Gastroesophageal sphincter (tissue), 4 donors: ENCODE measurements at places on chromosomes 4 and X.

- H3K4me3 ChIP-seq = no peak overlapping the region
- no peak for ATAC-seq
- H3K27me3 ChIP-seq = no peaks in the 10 kb centered on the region
- no peak overlapping the region for H3K27ac ChIP-seq
- H3K36me3 ChIP-seq = no peaks in the 10 kb centered on the region
Measured at GRCh38 chr4:13476915-13477314, 7.2 kb downstream of the RAB28 start.

- ATAC-seq = no peak
- H3K27ac ChIP-seq = no peak overlapping the region
- no peaks in the 10 kb centered on the region for H3K4me1 ChIP-seq
Measured at GRCh38 chrX:22616867-22617266, 344.2 kb downstream of the CBLL2 start.

- no peak for ATAC-seq
- H3K4me1 ChIP-seq = no peaks in the 10 kb centered on the region
- H3K4me3 ChIP-seq = no peak overlapping the region
- H3K27ac ChIP-seq = no peak overlapping the region
Measured at GRCh38 chrX:20729416-20729815, 462.7 kb upstream of the RPS6KA3 start.

- peaks cover 3% of the 10 kb centered on the region for H3K27me3 ChIP-seq
- ATAC-seq = no peak
- no peaks in the 10 kb centered on the region for H3K36me3 ChIP-seq
- H3K4me1 ChIP-seq = no peaks in the 10 kb centered on the region
- H3K4me3 ChIP-seq = no peak overlapping the region
- no peak overlapping the region for H3K27ac ChIP-seq
Measured at GRCh38 chr4:10590896-10591295, 93.7 kb downstream of the CLNK start.

GRCh38 chr4:30930276-30930675, 210.1 kb downstream of the PCDH7 start:
- no peak overlapping the region for H3K4me3 ChIP-seq
- no peaks in the 10 kb centered on the region for H3K36me3 ChIP-seq
- ATAC-seq = no peak
- no peaks in the 10 kb centered on the region for H3K4me1 ChIP-seq
- H3K27ac ChIP-seq = no peak overlapping the region

DNA sequence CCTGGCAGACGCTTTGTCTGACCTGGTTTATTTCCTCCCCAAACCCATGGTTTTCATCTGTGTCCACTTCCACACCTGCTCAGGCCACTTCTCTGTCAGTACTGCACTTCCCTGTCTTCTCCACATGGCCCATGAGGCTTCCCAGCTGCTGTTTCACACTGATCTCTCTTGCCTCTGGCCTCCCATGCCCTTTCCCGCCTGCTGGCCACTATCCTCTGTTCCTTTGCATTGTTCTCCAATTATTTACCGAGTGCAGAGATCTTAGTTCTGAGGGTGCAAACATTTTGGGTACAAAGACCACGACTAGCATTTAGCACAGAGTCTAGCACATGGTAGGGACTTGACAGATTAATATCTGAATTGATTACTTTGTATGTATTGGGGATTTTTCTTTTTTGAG, 174.8 kb upstream of the NPY2R start:
- no peak overlapping the region for H3K4me3 ChIP-seq
- no peaks in the 10 kb centered on the region for H3K36me3 ChIP-seq
- H3K27me3 ChIP-seq = no peaks in the 10 kb centered on the region
- H3K27ac ChIP-seq = no peak overlapping the region
- ATAC-seq = no peak

DNA sequence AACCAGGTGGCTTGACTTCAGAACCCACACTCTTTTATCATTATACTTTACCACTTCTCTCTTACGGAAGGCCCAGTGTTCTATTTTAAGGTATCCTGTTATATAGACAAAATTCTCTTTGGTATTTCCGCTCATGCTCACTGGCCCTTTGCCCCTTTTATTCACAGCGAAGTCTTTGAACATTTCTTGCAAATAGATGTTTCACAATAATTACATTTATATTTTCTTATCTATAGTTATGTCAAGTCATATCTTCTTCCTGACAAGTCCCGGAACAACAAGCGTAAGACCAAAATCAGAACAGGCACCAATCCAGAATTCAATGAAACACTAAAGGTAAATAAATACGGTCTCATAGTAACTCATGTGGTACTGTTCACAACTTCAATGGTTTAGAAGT, 102.0 kb downstream of the SYTL5 start:
- no peak overlapping the region for H3K27ac ChIP-seq
- ATAC-seq = no peak
- no peaks in the 10 kb centered on the region for H3K36me3 ChIP-seq
- no peaks in the 10 kb centered on the region for H3K4me1 ChIP-seq
- H3K27me3 ChIP-seq = no peaks in the 10 kb centered on the region

GRCh38 chrX:17635231-17635630, 102.1 kb upstream of the SCML1 start:
- no peak overlapping the region for H3K4me3 ChIP-seq
- H3K36me3 ChIP-seq = no peaks in the 10 kb centered on the region
- ATAC-seq = no peak
- no peak overlapping the region for H3K27ac ChIP-seq
- H3K27me3 ChIP-seq = no peaks in the 10 kb centered on the region

GRCh38 chr4:154631828-154632227, 19.4 kb upstream of the FGG start:
- no peaks in the 10 kb centered on the region for H3K36me3 ChIP-seq
- ATAC-seq = no peak
- no peaks in the 10 kb centered on the region for H3K4me1 ChIP-seq
- peaks cover 41% of the 10 kb centered on the region for H3K27me3 ChIP-seq

GRCh38 chr4:115711575-115711974, 598.2 kb upstream of the NDST4 start:
- ATAC-seq = no peak
- H3K4me3 ChIP-seq = no peak overlapping the region
- no peaks in the 10 kb centered on the region for H3K36me3 ChIP-seq
- H3K4me1 ChIP-seq = no peaks in the 10 kb centered on the region
- H3K27me3 ChIP-seq = no peaks in the 10 kb centered on the region
- H3K27ac ChIP-seq = no peak overlapping the region

- H3K4me1 ChIP-seq = no peaks in the 10 kb centered on the region
- H3K27me3 ChIP-seq = no peaks in the 10 kb centered on the region
- no peak for ATAC-seq
- no peak overlapping the region for H3K4me3 ChIP-seq
- no peaks in the 10 kb centered on the region for H3K36me3 ChIP-seq
Measured at GRCh38 chr4:99209671-99210070, 9.4 kb downstream of the ADH6 start.

DNA sequence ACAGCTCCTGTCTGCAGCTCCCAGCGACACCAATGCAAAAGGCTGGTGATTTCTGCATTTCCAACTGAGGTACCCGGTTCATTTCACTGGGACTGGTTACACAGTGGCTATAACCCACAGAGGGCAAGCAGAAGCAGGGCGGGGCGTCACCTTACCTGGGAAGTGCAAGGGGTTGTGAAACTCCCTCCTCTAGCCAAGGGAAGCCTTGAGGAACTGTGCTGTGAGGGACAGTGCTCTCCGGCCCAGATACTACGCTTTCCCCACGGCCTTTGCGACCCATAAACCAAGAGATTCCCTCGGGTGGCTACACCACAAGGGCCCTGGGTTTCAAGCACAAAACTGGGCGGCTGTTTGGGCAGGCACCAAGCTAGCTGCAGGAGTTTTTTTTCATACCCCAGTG, 218.9 kb downstream of the PPP3CA start:
- no peaks in the 10 kb centered on the region for H3K27me3 ChIP-seq
- no peak overlapping the region for H3K4me3 ChIP-seq
- no peak for ATAC-seq
- H3K36me3 ChIP-seq = no peaks in the 10 kb centered on the region

- no peaks in the 10 kb centered on the region for H3K36me3 ChIP-seq
- ATAC-seq = no peak
- no peak overlapping the region for H3K4me3 ChIP-seq
- no peaks in the 10 kb centered on the region for H3K27me3 ChIP-seq
- peaks cover 8% of the 10 kb centered on the region for H3K4me1 ChIP-seq
Measured at GRCh38 chr4:19259920-19260319, 991.8 kb upstream of the SLIT2 start.

- no peak overlapping the region for H3K27ac ChIP-seq
- H3K4me3 ChIP-seq = no peak overlapping the region
- no peak for ATAC-seq
Measured at GRCh38 chr4:67871867-67872266, 11.9 kb downstream of the TMPRSS11D start.

DNA sequence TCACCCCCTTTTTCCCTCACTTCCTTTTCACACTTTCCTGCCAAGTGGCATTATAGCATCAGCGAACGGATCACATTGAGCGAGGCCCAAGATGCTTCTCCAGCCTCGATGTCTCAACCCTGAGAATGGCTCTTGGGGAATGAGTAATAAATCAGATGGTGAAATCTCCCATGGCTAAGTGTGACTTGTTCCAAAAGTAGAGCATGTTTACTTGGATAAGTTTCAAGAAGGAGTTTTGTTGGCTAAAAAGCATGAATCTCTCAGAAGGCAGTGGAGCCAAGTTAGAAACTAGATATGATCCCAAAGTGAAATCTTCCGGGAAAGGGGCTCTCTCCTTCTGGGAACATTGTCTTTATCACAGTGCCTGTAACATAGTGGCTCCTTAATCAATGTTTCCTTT, 316.3 kb downstream of the CAMK2D start:
- peaks cover 11% of the 10 kb centered on the region for H3K4me1 ChIP-seq
- no peak overlapping the region for H3K4me3 ChIP-seq
- H3K36me3 ChIP-seq = no peaks in the 10 kb centered on the region
- no peaks in the 10 kb centered on the region for H3K27me3 ChIP-seq
- H3K27ac ChIP-seq = peak overlapping the region; percentile 75

DNA sequence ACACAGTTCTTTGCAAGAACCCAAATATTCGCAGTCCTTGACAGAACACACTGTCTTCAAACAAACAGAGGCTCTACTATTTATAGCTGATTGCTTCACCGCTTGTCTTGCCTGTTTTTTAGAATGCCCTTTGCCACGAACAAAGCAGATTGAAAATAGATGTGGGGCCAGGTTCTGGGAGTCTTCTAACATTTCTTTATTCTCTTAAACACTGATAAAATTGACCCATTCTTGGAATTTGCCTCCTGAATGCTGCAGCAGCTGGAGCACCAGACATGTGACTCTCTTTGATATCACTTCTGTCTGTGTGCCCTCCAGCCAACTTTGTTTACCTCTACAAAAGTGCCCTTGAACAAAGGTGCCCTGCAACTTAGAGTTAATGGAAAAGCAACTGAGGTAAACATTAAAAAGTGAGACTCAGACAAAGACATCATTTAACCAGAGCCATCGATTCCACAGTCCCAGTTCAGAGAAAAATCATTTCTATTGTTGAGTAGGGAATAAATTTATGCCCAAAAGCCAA, 64.2 kb upstream of the SPP1 start:
- peaks cover 5% of the 10 kb centered on the region for H3K4me1 ChIP-seq
- peak; percentile 39 for ATAC-seq
- H3K27ac ChIP-seq = peak overlapping the region; percentile 33
- H3K27me3 ChIP-seq = no peaks in the 10 kb centered on the region

DNA sequence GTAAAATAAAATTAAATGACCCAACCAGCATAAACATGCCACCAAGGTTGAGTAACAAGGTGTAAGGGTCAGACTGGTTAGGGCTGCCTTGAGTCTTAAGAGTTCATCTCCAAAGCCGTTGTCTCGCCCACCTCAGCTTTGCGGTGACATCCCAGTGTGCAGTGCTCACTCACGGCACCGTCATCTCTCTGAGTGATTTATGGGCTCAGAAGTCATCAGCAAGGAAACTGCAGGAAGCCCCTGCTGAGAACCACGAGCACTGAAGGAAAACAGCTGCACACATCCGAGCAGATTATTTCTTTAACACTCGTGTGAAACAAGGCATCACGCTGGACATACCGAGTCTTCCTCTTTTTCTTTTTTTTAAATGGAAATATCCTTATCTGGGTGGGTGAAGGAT, 411.1 kb downstream of the TRIML1 start:
- no peak overlapping the region for H3K27ac ChIP-seq
- no peaks in the 10 kb centered on the region for H3K27me3 ChIP-seq
- H3K36me3 ChIP-seq = no peaks in the 10 kb centered on the region
- ATAC-seq = no peak
- H3K4me1 ChIP-seq = no peaks in the 10 kb centered on the region
- no peak overlapping the region for H3K4me3 ChIP-seq

GRCh38 chrX:125262836-125263235, 56.8 kb upstream of the TEX13C start:
- H3K27me3 ChIP-seq = no peaks in the 10 kb centered on the region
- no peak for ATAC-seq
- no peaks in the 10 kb centered on the region for H3K4me1 ChIP-seq
- no peak overlapping the region for H3K27ac ChIP-seq
- H3K4me3 ChIP-seq = no peak overlapping the region

DNA sequence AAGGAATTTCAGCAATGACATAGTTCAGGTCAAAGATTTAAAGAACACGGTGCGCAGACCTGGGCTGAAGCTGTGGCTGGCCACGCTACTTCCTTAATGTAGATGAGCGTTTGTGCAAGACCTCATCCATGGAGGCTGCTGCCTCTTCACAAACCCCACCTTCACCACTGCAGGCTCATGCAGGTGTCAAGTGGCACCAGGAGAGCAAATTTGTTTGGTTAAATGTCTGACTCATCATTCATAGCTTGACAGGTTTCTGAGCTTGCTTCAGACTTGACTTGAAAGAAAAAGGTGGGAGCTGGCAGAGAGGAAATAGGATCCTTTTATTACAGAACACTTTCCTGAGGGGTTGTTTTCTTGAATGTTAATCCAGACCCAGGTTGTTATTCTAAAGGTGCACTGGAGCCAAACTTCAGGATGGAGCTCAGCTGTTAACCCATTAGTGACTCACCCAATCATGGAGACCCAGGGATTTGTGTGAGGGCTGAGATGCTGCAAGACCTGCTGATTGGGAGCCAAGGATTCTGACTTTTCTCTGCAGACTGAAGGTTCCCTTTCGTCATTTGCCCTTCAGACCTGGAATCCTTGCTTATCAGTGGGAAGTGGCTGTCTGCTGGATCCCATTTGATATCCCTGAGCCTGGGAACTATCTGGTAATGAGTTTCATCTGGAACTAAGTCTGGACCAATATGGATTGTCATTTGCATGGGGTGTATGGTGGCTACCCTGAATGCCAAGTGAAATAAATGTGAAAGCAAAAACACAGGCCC, 315.3 kb downstream of the PTTG2 start:
- no peaks in the 10 kb centered on the region for H3K27me3 ChIP-seq
- no peaks in the 10 kb centered on the region for H3K4me1 ChIP-seq
- no peaks in the 10 kb centered on the region for H3K36me3 ChIP-seq

- H3K27me3 ChIP-seq = no peaks in the 10 kb centered on the region
- H3K27ac ChIP-seq = no peak overlapping the region
- ATAC-seq = no peak
- H3K4me3 ChIP-seq = no peak overlapping the region
- no peaks in the 10 kb centered on the region for H3K4me1 ChIP-seq
Measured at GRCh38 chrX:153769158-153769864, 5.3 kb downstream of the PLXNB3 start.

GRCh38 chrX:70255452-70255851, 4.6 kb downstream of the P2RY4 start:
- H3K4me3 ChIP-seq = no peak overlapping the region
- no peaks in the 10 kb centered on the region for H3K4me1 ChIP-seq
- no peaks in the 10 kb centered on the region for H3K27me3 ChIP-seq
- no peaks in the 10 kb centered on the region for H3K36me3 ChIP-seq
- H3K27ac ChIP-seq = no peak overlapping the region

- no peaks in the 10 kb centered on the region for H3K4me1 ChIP-seq
- H3K4me3 ChIP-seq = no peak overlapping the region
- H3K27ac ChIP-seq = no peak overlapping the region
- H3K27me3 ChIP-seq = no peaks in the 10 kb centered on the region
- no peak for ATAC-seq
Measured at GRCh38 chrX:53456254-53456653, 22.1 kb upstream of the HSD17B10 start.
